ENCODE measurements at places on chromosomes 13 and 19.

DNA sequence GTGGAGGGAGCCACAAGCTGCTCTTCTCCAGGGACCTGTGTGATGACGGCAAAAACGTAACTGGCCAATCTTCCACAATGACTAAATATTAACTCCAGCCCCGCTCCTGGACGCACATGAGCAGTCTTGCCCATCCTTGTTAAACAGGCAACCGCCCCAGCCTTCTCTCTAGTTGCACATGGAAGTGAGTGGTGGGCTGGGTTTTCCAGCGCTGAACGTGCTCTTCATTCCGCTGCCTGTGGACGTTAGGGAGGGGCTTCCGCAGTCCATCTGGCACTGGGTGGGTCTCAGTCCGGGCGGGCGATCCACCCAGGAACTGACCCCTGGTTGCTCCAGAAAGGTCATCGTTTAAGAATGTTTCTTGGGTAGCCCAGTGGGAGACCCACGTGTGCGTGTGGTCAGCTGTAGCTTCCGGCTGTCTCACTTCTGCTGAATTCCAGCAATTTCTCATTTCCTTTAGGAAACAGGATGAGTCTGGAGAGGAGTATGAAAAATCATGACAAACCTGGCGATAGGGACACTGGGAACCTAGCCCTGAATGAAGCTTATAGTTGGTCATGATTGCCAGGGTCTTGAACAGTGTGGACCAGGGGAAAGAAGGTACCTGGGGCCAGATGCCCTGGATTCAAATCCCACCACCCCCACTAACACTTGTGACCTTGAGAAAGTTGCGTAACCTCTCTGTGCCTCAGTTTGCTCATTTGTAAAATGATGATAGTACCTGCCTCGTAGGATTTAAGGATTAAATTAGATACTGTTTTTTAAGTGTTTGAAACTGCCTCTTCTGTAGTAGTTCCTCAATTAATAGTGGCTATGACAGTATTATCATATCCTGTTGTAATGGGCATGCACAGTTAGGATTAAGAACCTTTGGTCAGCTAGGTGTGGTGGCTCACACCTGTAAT, 92.6 kb downstream of the SIPA1L3 start:
- peak; percentile 64 for DNase-seq

DNA sequence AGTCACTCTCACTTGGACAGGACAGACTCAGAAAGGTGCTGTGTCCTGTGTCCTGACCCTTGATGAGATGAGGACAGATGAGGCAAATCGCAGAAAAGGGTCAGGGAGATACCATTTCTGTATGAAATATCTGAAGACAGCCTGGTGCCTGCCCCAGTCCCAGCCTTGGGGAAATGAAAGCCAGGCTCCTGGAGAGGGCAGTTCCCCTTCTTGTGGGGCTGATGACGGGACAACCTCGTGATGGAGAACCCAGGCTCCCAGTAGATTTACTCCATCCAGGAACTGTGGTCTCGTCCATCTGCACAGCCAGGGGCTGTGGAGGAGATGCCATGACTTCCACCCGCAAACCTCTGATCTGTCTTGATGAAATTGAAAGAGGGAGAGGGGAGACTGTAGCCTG, 13.8 kb downstream of the LILRB1 start:
- DNase-seq: no peak

DNA sequence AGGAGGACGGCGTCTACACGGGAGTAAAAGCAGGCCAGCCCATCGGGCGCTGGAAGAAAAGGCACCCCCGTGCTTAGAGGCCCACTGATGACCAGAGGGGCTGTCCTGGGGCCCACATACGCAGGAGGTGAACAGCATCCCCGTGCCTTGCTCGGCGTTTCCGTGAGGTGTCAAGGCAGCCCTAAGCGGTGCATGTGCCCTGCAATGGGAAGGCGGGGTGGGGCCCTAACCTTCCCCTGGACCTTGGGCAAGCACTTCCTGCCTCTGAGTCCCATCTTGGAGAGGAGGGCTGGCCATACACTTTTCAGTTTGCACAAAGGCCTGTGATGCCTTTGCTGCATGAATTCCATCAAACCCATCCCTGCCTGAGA, 47.8 kb upstream of the ATP11A start:
- DNase-seq: no peak

DNA sequence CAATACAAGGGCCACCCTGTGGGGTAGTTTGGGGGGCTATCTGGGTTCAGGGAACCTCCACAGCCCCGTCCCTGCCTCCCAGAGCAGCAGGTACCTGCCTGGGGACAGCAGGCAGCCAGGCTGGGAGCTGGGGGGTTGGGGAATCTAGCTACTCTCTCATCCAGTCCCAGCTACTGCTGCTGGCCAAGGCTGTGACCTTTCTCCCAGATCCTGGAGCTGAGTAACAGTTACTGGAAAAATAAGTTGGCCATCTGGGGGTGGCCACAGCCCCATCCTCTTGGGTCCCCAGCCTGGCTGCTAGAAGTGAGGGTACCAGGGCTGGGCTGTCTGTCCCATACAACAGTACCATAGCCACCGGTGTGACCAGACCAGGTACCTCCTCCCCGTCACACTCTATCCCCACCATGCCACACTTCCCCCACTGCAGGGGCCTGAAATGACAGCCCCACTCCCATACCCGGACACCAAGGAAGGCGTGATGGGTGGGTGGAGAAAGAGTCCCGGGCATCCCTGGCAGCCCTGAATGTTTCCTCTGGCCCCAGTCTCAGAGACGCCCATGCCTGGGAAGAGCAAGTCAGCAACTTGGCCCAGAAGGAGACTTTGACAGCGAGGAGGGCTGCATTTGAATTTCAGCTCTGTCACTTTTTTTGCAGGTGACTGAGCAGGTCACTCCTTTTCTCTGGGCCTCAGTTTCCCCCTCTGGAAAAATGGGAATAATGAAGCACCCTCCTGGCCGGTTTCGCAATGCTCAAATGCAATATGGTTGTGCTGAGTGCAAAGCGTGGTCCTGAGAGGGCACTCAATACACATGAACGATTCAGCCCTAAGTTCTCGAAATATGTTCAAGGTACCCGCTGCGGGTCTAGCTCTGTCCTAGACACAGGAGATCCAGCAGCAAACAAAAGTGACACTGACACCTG, 30.7 kb upstream of the NFIC start:
- DNase-seq: no peak

DNA sequence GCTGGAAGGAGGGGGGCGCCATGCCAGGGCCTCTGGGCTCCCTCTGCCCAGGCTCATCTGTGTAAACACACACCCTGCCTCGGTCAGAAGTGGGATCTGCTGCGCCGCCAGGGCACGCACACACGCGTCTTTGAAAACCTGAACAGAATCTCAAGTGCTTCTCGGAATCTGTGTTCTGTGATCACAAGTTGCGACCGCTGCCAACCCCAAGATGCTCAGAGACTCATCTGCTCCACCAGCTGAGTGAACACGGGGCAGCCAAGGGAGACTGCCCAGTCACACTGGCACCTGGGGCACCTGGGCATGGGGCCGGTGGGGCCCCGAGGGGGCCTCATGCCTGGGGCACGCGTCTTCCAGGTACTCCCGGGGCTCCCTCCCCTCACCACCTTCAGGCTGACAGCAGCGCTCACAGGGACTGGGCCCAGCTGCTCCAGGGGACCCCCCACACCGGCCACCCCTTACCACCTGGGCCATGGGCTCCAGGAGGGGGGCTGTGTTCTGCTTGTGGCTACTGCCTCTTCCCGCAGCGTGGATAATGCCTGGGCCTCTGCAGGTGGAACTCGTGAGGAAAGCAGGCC, 59.0 kb downstream of the KLF2 start:
- no peak for DNase-seq

DNA sequence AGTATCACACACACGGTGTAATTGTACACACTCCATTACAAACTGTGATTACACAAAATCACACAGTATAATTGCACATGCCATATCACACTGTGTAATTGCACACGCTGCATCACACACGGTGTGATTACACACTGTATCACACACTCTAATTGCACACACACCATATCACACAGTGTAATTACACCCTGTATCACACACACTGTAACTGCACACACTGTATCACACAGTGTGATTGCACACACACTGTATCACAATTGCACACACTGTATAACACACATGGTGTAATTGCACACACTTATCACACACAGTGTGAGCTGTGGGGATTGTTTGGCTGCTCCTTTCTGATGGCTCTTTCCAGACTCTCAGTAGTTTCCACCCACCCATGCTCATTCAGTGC, 162.6 kb upstream of the SGCG start:
- no peak for DNase-seq

DNA sequence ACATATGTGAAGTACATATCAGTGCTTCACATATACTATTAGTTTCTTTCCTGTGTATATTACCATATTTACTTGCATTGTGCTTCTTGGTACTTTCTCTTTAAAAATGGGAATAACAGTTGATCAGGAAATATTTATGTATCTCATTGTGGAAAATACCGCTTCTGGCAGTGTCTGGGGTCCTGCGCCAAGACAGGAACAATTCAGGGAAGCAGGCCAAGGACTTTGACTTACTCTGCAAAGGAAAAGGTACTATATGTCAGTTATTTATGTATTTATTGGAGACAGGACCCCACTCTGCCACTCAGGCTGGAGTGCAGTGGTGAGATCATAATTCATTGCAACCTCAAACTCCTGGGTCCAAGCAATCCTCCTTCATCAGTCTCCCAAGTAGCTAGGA, 57.7 kb upstream of the NBEA start:
- no peak for DNase-seq

DNA sequence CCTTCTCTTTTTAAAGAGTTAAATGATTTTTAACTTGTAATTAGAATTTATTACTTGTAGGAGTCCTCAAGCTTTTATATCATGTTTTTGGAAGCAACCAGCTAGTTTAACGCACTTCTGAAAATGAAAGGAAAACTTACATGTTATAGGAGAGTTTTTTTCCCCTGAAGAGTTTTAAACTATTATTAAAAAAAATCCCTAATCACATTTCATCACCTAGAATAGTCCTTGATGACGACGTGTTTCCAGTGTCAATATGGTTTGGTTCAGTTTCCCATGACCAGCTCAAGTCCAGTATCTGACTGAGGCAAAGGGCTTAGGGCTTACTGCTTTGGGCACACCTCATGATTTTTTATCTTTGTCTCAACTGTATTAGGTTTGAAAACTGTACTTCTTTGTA, 36.0 kb downstream of the URI1 start:
- DNase-seq: no peak

DNA sequence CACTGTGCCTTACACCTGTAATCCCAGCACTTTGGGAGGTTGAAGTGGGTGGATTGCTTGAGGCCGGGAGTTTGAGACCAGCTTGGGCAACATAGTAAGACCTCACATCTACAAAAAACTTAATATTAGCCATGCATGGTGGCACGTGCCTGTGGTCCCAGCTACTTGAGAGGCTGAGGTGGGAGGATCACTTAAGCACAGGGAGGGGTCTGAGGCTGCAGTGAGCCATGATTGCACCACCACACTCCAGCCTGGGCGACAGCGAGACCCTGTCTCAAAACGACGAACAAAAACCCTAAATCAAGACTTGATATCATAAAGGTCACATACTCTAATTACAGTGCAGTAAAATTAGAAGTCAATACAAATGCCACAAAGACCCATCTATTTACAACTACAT, 17.4 kb downstream of the SLC7A9 start:
- no peak for DNase-seq

DNA sequence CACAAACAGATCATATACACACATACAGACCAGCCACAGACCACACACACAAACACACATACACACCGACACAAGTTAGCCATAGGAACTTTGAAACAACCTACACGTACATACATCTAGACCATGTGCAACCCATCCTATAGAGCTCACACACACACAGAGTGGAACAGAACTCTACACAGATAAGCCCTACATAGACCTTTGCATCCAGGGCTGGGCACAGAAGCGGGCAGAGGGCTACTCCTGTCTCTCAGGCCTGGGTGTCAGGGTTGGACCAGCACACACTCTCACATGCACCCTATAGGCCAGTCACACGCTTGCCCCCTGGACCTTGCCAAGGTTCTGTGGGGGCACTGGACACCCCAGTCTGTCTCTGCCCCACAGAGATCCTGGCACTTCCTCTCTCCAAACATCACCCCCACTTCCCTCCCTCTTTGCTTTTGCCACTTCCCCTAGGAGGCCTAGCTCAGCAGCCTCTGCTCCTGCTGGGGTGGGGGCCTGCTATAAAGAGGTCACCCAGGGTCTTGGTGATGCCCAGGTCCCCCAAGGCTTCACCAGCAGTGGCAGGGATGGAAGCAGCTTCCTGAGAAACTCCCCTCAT, 5.8 kb upstream of the JUNB start:
- no peak for DNase-seq

GRCh38 chr19:48608798-48609263, 2.3 kb downstream of the SPACA4 start:
- no peak for DNase-seq

GRCh38 chr19:38892841-38893240, 6.6 kb downstream of the SIRT2 start:
- DNase-seq: no peak

GRCh38 chr13:96544957-96545356, 449.3 kb downstream of the OXGR1 start:
- no peak for DNase-seq

- no peak for DNase-seq
Measured at GRCh38 chr19:33287438-33287837, 14.9 kb downstream of the CEBPA start.

DNA sequence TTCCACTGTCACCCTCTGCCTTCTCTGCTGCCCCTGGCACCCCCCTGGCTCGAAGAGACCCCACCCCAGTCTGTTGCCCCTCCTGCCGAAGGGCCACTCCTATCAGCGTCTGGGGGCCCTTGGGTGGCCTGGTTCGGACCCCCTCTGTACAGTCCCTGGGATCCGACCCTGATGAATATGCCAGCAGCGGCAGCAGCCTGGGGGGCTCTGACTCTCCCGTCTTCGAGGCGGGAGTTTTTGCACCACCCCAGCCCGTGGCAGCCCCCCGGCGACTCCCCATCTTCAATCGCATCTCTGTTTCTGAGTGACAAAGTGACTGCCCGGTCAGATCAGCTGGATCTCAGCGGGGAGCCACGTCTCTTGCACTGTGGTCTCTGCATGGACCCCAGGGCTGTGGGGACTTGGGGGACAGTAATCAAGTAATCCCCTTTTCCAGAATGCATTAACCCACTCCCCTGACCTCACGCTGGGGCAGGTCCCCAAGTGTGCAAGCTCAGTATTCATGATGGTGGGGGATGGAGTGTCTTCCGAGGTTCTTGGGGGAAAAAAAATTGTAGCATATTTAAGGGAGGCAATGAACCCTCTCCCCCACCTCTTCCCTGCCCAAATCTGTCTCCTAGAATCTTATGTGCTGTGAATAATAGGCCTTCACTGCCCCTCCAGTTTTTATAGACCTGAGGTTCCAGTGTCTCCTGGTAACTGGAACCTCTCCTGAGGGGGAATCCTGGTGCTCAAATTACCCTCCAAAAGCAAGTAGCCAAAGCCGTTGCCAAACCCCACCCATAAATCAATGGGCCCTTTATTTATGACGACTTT, 2.0 kb downstream of the ZFP36 start:
- no peak for DNase-seq
